ENCODE measurements at places on chromosomes 6 and 20.

DNA sequence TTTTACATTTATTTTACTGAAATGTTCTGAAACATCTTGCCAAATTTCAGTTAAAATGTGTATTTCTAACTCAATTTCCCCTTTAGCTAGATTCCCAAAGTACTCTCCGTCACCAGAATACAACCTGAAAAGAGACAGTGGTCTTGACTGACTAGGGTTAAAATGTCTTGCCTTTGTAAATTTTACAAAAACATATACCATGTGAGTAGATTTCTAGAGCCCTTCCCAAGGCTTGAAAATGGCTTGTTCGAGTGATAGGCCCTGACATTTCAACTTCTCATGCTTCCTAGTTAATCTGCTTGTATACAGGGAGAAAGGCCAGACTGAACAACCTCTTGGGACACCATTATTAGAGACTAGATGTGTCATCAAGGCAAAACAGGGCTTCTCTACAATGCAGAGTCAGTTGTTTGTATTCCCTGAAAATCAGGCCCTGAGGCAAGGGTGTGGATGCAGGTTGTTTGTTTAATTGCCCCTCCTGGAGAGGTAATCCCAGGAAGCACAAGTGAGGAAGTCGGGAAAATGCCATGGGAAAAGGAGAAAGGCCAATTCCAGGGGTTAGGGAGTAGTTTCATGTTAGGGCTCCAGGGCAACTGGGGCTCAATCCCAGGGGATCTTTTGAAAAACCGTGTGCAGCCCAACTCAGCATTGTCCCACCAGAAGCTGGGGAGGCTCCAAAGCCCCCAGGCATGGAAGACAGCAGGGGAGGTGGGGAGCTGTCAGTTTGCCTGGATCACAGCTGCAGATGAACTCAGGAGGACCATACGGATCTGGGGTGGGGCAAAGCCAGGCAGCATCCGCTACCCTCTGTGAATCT, 11.6 kb upstream of the TFB1M start:
- no peak for DNase-seq

DNA sequence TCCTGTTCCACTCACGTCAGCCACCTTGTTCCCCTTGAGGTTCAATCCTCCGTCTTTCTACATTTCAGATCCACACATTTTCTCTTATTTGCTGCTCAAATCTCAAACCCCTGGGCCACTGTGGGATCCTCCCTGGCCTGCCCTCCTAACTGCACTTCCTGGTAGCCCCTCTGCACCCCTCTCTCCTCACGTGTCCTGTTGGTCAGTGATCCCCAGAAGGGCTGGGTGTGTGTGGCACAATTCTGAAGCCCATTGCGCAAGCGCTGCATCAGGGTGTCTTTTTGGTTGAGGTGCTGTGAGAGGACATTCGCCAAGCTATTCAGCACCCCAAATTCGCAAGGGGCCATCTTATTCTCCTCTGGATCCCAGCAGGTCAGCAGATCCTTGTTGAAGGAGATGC, 2.3 kb downstream of the HLA-DMB start:
- no peak for DNase-seq

- DNase-seq, result no peak
Measured at GRCh38 chr6:93047033-93047432, 372.3 kb downstream of the EPHA7 start.

DNA sequence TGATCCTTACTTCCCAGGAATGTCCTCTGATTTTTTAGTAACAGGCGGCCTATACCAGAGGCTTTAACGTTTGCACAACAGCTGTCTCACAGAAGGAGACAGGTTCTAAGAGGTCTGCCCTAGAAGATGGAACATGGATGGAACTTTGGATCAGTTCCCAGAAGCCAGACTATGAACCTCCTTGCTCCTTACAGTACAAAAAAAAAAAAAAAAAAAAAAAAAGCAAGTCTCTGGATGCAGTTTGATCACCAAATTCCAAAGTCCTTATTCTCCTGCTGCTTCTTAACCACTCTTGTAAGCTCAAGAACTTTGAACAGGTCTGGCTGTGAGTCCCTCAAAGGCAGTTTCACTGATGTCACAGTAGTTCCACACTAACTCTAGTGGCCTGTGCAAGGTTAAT, 2.0 kb upstream of the TRMT11 start:
- peak; percentile 26 for DNase-seq

GRCh38 chr6:26336355-26337198, 28.4 kb upstream of the BTN3A2 start:
- peak; percentile 86 for DNase-seq

GRCh38 chr6:30500421-30501355, 11.4 kb downstream of the HLA-E start:
- peak; percentile 49 for DNase-seq

DNA sequence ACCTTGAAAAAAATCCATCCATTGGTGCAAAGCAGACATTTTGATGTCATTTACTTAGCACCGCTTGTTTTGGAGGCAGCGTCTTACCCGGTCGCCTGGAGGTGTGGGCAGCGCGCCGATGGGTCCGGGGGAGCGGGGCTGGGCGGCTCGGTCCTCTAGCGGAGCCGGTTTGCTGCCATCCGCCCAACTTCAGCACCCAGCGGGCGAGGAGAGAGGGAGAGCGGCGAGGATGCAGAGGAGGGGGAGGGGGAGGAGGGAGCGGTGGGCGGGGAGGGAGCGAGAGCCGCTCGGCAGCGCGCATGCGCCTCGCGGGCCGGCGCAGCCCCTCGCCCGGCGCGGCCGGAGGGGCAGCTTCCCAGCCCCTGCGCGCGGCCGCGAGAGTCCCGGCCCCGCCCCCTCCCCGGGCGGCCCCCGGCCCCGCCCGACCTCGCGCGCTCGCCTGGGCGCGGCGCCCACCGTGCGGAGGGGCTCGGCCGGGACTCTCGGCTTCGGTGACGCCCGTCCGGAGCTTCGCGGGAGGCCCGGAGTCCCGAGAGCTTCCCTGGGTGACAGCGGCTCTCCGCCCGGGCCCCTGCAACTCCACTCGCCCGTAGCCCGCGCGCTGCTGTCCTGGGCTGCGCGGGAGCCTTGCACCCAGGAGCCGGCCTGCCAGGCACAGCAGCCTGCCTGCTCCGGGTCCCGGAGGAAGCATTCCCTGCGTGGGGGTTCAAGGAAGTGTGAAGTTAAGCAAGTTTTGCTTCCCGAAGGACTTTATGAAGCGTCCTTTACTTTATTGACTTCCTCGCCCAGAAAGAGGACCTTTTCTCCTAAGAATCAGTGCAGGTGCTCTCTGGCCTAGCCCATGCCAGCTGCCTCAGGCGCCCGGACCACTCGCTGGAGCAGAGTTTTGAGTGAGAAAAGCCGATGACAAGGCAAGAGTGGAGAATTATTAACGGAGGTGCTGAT, at the start of gene RGS17:
RGS17 (minus strand) TSS at position 246 of the 945 bp plus-strand sequence. CDS start 87,264 bp downstream, outside the sequence.
- DNase-seq, result peak; percentile 9

GRCh38 chr20:34072076-34072475, 40.0 kb downstream of the EIF2S2 start:
- no peak for DNase-seq

- DNase-seq, result no peak
Measured at GRCh38 chr6:3616565-3617176, 134.8 kb downstream of the PXDC1 start.

DNA sequence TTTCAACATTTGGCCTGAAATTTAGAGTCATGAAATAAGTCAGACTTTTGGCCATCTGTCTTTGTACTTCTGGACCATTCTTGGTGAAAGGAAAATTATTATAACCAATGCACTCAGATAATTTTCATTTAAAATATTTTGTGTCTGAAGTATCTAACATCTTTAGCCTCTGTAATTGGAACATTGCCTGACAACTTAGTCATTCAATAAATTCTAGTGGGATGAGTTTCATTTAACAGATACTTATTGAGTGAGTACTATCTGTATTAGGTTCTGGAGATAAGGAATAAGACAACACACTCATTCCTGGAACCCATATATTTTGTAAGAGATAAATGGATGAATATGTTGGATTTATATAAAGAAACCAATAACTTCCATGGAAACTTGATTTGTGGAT, 536.0 kb downstream of the BCKDHB start:
- peak; percentile 72 for DNase-seq

- DNase-seq, result no peak
Measured at GRCh38 chr6:226516-227073, 65.7 kb upstream of the DUSP22 start.

DNA sequence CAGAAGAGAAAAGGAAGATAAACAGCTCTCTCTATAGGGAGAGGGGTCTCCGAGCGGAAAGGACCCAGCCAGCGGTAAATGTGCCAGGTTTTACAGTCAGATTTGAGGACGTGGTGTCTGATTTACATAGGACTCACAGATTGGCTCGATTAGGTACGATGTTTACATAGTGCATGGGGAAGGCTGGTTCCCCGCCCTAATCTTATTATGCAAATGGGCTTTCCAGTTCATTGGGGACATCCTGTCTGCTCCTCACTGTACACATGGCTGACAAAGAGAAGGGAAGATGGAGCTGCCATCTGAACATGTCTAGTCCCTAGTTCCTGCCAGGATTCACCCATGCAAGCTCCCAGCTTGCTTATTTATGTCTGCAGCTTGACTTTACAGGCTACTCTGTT, 119.9 kb downstream of the RNF144B start:
- no peak for DNase-seq

DNA sequence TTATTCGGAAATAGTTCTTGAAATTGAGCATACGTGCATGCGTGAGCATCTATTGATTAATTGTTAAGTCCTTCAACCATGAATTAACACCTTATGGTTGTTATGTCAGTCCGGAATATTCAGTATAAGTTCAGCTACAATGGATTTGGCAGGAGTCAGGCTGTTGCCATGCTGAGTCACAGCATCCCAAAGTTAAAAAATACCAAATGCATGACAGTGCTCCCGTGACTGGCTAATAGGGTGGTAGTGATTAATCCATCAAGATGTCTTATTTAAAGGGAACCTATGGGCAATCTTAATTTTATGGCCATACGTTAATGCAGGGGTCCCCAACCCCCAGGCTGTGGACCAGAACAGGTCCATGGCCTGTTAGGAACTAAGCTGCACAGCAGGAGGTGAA, 10.5 kb downstream of the RAE1 start:
- DNase-seq, result peak; percentile 77

DNA sequence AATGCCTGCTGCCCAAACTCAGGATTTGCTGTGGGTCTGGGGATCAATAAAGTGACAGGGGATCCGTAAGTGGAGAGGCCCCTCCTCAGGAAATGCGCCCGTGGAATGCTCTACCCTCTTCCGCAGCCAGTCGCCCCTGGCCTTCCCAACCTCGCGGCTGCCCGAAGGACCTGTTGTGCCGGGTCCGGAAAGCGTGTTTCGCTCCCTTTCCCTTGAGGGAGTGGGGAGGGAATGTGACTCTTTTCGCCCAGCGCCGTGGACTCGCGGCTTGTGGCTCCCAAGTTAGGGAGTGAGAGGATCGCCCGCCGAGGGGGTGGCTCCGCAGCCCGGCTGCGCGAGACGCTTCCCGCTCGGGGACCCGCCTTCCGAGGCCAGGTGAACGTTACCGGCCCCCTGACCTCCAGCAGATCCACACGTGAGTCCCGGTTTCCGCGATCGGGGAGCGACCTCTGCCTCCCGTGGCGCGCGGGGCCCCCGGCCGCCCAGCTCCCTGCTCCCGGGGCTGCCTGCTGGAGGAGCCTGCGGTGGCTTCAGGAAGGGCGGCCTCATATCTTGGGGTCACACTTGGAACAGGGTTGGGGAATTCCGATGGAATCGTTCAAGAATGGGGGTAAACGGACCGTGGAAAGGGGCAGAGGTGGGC, 666 bp downstream of the TPD52L1 start:
- DNase-seq, result no peak

DNA sequence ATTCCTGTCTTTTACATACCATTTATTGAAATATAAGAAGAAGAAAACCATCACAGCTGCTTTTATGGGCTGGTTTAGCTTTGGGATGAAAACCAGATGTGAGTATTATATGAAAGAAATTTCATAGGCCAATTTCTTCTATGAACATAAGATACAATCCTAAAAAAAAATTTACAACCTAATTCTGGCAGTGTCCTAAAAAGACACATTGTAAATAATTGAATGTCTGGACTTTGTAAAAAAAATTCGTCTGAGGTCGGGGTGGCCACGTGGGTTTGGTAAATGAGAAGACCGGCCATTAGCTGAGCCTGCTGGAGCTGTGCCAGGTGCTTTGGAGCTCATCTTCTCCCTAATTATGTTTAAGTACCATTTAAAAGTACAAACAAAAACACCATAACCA, 26.8 kb downstream of the DACT2 start:
- DNase-seq, result no peak

- no peak for DNase-seq
Measured at GRCh38 chr6:161064915-161065314, 73.3 kb downstream of the MAP3K4 start.

DNA sequence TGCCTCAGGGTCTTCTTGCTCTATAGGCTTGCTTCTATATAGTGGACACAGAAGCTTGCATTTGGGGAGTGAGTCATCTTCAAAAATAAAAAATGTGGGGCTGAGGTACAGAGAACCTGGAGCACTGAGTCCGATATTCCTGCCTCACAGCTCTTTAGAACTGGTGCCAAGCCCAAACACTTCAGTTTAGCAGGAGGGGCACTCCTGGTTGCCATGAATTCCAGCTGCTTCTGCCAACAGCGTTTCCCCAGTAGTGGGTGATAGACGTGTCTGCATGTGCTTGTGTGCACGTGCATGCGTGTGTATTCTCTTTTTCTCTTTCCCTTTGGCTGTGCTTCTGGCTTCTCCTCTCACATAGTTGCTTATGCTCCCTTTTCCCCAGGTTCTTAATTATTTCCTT, 11.9 kb downstream of the DNPH1 start:
- DNase-seq, result no peak

DNA sequence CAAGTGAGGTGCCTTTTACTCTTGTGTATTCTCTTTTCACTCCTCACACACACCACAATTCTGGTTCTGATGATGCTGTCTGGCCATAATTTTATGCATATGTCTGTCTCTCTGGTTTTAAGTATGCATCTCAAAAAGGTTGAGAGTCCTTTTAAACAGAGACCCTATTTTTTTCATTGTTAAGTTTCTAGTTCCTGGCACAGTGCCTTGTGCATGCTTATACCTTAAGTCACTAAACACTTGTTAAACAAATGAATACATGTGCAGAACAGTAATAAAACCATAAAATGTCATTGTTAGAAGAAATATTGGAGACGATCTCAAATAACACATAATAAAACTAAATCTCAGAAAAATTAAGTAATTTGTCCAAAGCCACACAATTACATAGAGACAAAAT, 7.9 kb downstream of the ROS1 start:
- DNase-seq, result no peak

GRCh38 chr20:47850146-47850545, 64.9 kb upstream of the SULF2 start:
- DNase-seq, result no peak

DNA sequence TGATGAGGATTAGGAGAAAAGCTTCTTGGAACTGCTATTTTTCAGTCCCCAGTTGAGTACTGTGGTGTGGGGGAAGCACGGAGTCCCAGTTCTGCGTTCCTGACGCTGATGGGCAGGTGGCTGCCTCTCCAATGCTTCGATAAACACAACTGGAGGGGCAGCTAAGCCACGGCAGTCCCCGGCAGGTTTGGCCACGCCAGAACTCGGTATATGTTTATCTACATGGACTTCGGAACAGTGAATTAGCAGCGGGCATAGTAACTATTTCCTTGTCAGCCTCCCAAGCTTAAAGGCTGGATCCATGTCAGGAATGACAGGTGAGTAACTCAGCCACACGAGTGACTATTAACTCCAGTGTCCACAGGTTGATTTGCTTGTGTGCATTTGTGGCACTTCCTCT, 354.4 kb downstream of the ZFAND3 start:
- DNase-seq, result no peak
